ENCODE measurements at places on chromosomes 1 and 21.

GRCh38 chr1:174963529-174964125, 36.1 kb upstream of the CACYBP start:
- DNase-seq: no peak

- no peak for DNase-seq
Observed at GRCh38 chr1:30879126-30879786, 29.3 kb downstream of the SDC3 start.

DNA sequence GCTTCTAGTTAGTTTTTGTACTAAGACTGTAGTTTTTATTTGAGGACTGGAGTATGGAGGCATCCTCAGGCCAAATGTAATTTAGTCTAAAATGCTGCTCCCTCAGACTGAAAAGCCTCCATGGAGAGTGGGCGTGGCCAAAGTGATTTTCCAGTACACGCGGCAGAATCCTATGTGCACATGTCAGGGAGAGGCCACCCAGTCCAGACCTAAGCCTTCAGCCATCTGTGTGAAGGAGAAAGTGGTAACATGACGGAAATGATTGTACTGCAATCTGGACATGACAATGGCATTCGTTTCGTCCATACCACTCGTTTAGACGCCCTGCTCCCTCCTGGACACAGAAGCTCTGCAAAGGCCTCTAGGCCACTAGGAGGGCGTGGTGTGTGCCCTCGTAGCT, 56.2 kb downstream of the PCP4 start:
- no peak for DNase-seq

DNA sequence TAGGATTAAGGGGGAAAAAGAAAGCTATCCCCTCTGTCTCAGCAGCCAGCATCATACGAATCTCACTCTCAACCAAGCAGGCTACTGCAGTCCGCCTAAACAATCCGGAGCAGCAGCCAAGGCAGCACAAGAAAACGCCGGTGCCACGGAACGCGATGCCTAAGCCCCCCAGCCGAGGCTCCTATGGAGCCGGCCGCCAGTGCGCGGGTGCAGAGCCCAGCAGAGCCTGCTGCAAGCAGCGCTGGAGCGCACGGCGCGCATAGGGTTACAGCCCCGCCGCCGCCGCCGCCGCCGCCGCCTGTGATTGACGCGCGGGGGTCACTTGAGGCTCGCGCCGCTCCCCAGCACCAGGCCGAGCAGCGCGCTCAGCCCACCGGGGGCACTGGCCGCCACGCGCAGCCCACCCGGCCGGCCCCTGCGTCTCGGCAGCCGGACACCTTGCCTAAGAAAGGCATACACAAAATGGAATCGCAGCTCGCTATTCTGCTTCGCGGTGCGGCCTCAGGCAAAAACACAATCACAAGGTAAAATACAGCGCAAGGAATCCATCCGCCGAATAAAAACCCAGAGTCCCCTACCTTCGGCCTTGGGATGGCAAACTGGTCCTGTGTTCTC, 780 bp downstream of the HIVEP3 start:
- DNase-seq: peak; percentile 50

DNA sequence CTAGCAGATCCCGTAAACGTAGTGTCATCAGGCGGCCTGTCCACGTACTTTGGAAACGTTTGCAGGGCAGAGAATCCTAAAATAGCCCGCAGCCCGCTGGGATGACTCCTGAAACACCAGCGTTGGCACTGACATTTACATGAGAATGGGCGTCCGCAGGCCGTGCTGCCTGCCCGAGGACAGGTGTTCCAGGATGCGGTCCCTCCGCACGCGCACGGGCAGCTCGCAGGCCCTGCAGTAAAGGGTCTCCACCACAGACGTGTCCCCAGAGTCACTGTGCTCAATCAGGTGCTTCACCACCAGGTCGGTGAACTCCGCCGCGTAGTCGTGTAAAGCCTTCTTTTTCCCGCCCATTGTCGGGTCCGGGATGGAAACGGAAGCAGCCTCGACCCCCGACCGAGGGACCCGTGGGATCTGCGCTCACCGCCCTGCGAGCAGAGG, 5.8 kb upstream of the CCDC27 start:
- no peak for DNase-seq

DNA sequence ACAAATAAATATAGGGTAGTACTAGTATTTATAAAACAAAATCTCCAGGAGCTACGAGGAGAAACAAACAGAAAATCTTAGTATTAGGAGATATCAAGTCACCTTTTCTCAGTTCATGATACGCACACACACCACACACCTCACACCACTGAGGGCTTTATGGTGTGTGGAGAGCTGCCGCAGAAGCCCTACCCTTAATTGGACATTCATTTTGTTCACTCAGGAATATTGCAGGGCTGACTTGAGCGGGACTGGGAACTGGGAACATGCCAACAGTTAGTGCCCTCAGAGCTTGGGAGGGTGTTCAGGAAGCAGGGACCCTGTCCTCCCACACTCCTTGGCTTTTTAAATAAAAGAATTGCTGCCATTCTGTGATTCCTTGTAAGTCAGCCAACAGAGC, 386.8 kb downstream of the RYR2 start:
- no peak for DNase-seq

DNA sequence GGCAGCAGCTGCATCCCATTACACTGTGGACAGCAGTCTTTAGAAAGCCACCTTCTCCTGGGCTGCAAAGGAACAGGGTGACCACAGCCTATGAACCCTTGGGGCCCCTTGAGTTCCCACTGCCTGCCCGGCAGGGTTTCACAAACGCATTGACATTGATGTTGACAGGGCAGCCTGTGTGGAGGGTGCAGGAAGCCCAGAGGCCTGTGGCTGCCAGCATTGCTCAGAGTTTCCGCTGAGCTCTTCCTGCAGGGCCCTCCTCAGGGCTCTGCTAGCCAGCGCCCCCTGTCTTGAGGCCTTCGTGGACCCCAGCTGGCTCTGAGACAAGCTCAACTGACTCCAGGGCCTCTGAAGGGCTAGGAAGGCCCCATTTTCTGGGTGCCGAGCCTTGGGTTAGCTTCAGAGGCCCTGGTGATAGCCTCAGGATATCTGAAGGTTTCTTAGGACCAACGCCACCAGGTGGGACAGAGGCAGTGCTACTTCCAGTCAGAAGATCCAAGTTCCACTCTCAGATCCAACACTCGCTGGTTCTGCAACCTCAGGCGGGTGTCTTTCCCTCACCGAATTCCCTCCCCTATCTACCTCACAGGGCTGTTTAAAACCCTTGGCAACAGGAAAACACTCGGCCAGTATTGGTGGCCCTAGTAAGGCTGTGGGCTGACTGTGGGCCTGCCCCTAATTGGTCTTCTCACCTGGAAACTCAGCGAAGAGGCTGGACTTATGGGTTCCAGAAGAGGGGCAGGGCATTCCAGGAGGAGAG, 27.2 kb upstream of the EPS8L3 start:
- peak; percentile 81 for DNase-seq

GRCh38 chr1:207316141-207316540, 5.3 kb upstream of the CD55 start:
- DNase-seq: no peak

DNA sequence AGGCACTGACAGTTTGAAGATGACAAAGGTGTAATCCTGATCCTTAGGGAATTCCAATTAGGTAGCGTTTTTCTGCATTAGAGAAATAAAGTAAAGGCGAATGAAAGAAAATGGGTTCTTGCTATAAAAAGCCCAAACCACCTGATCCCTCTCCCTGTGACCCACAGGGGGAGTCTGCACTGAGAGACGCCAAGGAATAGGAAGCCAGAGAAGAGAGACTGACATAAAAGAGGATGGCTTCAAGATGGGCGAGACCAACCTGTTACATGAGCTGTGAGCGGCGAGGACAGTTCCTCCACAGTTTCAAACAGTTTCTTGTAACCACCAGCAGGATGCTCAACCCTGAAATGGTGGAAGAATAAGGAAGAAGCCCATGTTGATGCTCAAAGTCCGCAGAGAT, 1.4 kb downstream of the RPE65 start:
- DNase-seq: no peak

DNA sequence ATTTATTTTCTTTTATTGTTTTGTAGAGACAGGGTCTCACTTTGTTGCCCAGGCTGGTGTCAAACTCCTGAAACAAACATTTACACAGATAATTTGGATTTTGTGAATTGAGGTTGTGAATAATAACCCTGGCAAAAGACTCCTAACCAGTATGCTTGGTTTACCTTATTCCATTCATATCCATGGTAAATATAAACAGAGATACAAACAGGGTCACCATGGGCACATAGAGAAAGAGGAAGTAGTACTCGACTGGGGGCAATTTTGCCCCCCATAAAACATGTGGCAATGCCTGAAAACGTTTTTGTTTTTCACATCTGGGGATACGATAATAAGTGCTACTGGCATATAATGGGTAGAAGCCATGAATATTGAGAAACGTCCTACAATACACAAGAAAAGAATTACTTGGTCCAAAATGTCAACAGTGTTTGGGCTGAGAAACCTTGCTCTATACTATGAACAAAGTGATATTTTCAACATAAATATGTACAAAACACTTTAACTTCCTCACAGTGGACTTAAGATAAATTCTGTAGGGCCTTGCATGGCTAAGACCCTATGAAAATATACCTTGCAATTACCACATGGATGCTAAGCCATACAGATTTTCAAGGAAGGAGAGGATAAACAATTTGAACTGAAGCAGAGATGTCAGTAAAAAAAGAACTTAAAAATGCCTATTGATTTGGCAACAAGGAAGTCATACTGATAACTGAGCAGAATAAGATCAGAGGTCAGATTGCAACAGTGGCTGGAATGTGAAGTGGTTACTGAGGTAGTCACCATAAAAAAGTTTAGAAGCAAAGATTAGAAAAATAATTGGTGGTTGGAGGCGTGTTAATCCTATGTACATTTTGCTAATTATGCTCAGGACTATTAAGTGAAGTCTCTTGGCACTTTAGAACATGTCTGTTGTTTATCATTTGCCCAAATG, 27.4 kb upstream of the ASPM start:
- DNase-seq: no peak

- DNase-seq: no peak
Observed at GRCh38 chr21:31905503-31906451, 33.0 kb downstream of the HUNK start.

GRCh38 chr1:22188436-22188835, 45.5 kb upstream of the WNT4 start:
- DNase-seq: no peak

DNA sequence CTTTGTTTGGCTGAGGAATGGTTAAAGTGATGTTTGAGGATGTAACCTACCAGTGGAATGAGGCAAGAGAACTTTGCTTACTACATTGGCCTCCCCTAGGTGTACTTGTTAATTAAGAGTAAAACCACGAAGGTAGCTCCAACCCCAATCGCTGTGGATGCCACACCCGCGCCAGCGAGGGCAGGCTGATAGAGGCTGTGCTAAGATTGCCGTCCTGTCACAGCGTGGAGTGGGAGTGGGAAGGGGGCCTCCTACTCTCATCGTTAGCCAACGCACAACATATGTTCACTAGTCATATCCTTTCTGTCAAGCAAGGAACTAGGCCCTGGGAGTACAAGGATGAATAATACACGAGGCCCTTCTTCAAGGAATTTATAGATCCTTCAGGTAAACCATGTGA, 99.6 kb downstream of the RUNX1 start:
- no peak for DNase-seq

DNA sequence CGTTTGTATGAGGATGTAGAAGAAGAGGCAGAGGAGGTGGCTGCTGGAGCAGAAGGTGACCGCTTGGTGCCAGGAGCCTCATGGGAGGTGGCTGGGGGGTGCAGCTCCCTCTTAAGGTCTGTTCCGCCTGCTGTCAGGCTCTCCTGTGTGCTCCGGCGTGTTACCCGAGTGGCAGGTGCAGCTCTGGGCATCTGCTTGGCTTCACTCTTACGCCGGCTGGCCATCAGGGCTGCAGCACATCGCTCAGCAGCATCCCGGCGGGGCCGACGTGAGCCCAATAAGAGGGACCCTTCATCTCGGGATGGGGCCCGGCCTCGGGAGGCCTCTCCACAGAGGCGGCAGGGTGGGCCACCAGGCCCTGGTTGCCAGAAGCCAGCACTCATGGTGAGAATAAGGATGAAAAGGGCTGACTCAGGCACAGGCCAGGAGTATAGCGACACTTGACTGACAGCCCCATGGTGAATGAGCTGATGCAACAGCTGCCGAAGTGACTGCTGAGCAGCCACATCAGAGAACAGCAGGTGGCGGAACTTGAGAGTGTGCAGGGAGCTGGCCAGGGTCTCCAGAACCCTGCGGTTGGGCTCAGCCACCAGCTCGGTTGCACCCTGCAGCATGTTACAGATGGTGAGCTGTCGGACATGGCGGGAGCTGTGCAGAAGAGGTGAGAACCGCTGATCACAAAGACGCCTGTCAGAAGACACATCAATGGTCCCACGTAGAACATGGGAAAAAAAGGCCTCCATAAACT, 17.5 kb downstream of the LRRC41 start:
- peak; percentile 27 for DNase-seq

DNA sequence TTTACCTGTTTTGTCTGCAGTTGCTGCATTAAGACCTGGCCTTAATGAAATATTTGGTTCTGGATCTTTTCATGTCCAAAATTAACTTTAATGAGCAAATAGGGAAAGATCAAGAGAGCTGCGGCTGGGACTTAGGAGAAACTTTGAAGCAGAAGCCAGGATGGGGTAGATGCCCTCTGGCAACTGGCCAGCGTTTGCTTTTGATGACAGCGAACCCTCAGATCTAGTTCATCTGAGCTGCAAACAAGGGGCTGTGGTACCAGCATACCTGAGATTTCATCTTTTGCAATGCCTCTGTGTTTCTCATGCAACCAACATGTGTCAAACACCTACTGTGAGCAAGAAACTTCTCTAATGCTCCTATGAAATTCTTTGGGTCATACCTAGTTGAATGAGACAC, 13.0 kb upstream of the TEDDM1 start:
- DNase-seq: no peak

GRCh38 chr1:56376188-56376984, 203.0 kb downstream of the PLPP3 start:
- no peak for DNase-seq
